ENCODE measurements at places on chromosomes 1 and 21.

GRCh38 chr1:27961646-27962221 lies 2.0 kb downstream of the XKR8 start:
- no peak for DNase-seq

- no peak for DNase-seq
Measured at GRCh38 chr21:40689840-40690360, 157.1 kb downstream of the DSCAM start.

GRCh38 chr1:34101151-34101550 lies 63.9 kb downstream of the CSMD2 start:
- DNase-seq, result no peak

DNA sequence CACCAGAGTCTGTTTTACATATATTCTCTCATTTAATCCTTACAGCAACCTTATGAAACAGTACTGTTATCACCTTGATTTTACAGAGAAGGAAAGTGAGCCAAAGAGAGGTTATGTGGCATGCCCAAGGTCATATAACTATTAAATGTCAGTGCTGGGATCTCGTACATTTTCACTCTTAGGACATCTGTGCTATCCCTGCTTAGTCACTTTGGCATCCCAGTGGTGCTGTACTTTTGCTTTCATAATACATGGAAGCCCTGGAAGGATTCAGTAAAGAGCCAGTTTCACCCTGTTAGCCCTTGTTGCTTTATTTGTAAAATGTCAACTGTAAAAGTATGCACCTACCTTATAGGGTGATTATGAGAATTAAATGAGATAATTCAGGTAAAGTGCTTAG lies 104.4 kb downstream of the NFIA start:
- no peak for DNase-seq

All from stimulated activated CD8-positive, alpha-beta memory T cell treated with anti-CD3 and anti-CD28 coated beads, Interleukin-7, amount 100 ng/mL, for 4 hours (primary cell).